CD4-positive, alpha-beta T cell treated with Interferon gamma for 1 hour (primary cell): ENCODE measurements at places on chromosomes 3 and 15.

GRCh38 chr15:63836579-63836978, 2.8 kb upstream of the HERC1 start:
- DNase-seq = no peak

DNA sequence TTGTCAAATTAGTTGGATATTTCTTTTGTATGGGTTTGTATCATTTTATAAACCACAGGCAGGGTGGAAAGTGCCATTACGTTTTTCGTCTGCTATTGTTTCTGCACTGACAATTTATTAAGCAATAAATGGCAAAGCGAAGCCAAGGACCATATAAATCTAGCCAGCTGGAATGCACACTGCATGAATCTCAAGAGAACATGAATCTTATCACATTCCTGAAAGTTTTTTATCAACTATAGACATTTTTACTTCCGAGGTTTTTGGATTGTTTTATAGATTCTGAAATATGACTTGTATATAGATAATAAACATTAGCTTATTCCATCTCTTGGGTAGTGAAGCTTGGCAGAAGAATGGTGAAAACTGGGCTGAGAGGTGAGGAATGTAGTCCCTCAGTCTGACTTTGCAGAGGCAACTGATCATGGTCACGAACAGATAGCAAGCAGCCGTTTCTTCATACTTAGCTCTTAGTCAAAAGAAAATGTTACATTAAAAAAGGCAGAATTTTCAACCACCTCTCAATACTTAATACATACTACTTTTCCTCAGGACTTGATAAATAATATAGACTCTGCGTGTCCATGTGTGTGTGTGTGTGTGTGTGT, 102.7 kb downstream of the OSBPL10 start:
- DNase-seq = no peak

DNA sequence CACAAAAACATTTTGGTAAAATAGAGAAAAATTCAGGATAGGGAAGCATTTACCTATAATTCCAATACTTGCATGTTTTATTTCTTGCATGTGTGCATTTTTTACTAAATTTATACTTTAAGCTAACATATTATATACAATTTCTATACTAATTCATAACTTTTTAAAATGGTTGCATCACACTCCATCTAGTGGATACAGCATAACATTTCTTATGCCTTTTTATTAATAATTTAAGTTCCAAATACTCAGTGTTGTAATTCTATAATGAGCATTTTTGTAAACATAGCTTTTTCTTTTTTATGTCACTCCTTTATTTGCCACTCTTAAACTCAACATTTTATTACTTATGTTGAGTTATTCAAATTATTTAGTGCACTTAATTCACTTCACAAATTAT, 477.7 kb downstream of the ZBBX start:
- no peak for DNase-seq

- DNase-seq = no peak
Observed at GRCh38 chr3:116579840-116580239, 129.7 kb upstream of the TUSC7 start.

DNA sequence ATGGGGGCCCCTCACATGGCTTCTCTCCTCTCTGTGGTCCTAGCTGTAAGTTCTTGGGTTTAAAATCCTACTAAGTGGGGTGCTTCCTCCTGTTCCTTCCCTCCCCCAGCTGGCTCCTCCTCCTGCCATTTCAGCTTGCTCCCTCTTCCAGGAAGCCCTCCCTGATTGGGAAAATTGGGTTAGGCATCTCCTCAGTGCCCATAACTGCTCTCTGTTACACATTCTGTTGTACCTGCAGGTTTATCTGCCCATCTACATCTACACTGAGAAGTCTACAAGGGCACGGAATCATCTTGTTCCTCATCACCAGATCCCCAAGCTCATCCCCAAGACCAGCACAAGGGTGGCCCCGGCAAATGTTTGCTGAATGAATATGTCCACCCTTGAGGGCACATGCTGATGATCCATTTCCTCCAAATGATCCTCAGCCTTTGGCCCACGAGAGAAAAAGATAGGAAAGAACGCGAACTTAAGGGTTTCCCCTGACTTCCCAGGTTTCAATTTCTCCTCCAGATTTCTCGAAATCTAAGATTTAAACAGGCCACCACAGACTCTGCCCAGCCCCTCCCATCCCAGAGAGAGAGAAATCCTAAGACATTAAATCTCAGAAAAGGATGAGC, 3.9 kb downstream of the SEMA7A start:
- DNase-seq = no peak

- no peak for DNase-seq
Observed at GRCh38 chr15:45228931-45229330, 23.1 kb upstream of the SLC28A2 start.

DNA sequence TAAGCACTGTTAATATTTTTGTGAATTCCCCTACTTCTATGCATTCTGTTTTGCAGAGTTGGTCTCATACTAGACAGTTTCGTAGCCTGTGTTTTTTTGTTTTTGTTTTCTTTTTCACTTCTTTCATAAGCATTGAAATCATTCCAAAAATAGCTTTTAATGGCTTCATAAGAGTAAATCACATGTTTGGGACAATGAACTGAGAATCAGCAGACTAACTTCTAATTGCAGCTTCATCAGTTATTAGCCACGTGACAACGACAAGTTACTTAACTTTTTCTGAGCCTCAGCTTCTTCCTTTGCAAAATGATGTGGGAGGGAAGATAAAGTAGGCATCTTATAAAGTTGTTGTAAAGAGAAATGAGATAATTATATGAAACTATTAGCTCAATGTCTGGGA, 124.8 kb downstream of the LIPC start:
- no peak for DNase-seq

- no peak for DNase-seq
Observed at GRCh38 chr15:50138391-50138790, 19.4 kb upstream of the ATP8B4 start.

DNA sequence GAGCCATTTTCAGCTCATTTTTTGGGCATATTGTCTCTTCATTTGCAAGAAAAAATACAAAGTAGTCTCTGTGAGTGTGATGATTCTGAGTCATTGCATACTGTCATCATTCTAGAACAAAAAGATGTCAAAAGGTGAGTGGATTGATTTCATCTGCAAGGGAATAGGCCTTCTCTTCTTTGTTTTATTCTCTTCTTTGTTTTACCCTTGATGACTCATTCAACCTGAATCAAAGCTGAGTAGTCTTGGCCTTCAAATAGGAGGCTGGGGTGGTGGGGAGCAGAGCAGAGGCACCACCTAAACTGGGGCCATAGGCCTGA, 25.4 kb downstream of the CYP19A1 start:
- DNase-seq = no peak

DNA sequence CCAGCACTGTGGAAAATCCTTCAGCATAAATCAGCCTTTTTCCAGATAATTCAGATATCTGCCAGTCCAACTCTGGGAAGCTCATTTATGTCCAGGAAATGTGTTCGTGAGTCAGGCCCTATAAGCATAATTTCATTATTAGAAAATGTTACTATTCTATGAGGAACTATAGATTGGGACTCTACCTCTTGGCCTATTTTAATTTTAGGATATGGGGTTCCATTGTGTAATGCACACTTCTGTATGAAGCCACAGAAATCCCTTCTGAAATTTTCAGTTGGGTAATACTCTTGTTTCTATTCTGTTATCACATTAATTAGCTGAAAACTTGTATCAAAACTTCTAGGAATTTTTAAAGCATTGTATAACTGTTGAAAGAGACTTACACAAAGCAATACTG, 43.9 kb upstream of the IL12A start:
- DNase-seq = no peak

GRCh38 chr15:83665480-83665879, 11.6 kb downstream of the ADAMTSL3 start:
- DNase-seq = no peak

GRCh38 chr15:57589281-57589680, 2.4 kb upstream of the MYZAP start:
- DNase-seq = no peak

DNA sequence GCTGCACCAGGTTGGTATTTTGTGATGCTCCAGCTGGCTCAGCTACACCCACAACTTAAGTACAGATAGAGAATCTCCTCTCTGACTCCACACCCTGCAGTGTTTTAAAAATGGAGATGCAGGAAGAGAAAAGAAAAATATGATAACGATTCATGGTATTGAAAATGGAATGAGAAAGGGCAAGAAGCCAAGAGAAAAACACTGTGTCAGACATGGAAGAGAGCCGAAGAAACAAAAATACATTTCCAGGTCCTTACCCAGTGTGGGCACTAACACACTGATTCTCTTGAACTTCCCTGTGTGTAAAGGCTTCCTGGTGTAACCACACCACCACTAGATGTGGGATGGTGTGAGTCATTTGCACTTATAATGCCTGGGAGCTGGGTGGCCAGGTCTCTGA, 93.1 kb downstream of the GMPS start:
- no peak for DNase-seq

DNA sequence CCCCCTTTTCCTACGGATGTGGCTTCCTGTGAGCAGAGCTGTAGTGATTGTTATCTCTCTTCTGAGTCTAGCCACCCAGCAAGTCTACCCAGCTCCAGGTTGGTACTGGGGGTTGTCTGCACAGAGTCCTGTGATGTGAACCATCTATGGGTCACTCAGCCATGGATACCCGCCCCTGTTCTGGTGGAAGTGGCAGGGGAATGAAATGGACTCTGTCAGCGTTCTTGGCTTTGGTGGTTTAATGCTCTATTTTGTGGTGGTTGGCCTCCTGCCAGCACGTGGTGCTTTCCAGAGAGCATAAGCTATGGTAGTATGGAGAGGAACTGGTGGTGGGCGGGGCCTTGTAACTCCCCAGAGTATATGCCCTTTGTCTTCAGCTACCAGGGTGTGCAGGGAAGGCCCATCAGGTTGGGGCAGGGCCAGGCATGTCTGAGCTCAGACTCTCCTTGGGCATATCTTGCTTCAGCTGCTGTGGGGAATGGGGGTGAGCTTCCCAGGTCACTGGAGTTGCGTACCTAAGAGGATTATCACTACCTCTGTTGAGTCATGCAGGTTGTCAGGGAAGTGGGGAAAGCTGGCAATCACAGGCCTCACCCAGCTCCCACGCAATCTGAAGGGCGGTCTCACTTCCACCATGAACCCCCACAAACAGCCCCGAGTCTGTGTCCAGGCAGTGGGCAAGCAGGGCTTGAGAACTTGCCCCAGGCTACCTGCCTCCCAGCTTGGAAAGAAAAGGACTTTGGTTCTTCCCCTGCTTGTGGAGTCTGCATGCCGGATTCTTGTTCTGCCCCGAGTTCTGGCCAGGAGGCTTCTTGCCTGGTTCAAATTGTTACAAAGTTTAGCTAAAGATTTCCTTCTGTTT, 9.0 kb upstream of the ADGRG7 start:
- no peak for DNase-seq

GRCh38 chr3:126212620-126213378, 32.4 kb upstream of the ALDH1L1 start:
- no peak for DNase-seq

DNA sequence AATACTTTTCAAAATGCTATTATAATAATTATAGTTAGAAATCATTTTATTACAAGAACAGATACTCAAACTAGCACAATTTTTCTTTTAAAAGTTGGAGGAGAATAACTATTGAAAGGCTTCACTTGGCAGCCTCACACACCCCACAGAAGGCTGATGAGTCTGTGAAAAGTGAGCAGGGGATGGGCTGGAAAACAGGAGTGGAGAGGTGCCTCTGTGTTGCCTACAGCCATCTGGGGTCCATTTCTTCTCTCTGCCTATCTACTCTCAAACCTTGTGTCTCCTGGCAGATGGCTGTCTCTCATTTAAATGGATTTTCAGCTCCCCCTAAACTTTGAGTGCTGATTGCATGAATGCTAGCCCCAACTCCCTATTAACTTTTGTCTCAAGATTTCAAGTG, 230.8 kb downstream of the CLSTN2 start:
- no peak for DNase-seq

DNA sequence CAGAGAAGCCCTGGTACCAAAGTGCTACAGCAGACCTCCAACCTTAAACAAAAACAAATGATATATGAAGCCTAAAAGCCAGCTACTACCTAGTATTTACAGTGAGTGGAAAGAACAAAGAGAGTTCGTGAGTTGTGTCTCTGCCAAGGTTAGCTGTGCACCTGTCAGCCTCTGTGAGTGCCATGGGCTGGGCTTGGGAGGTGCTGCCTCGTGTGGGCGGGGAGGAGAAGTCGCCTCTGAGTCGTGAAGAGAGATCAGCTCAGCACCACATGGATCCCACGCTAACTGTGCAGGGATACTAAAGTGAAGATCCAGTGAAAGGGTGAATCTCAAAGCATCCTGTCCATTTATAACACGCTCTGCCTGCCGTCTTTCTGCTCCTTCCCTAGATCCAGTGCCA, 101.9 kb downstream of the CHDH start:
- DNase-seq = no peak

DNA sequence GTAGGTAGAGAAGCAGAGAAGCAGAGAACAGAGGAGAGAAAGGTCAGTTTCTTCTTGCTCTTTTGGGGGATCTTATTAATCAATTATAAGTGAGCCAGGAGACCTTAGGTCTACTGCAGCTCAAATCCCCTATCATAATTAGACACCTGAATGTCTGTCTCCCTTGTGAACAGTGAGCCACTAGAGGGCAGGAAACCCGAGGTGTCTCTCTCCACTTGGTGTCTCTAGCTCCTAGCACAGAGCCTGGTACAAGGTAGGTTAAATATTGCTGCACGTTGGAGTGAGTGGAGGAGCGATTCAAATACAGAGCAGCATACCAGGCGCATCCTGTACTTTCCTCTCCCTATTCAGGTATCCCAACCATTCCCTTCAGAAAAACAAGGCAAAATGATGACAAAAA, 2.0 kb upstream of the ST8SIA2 start:
- no peak for DNase-seq

- no peak for DNase-seq
Observed at GRCh38 chr3:187739094-187739560, 6.1 kb downstream of the BCL6 start.

DNA sequence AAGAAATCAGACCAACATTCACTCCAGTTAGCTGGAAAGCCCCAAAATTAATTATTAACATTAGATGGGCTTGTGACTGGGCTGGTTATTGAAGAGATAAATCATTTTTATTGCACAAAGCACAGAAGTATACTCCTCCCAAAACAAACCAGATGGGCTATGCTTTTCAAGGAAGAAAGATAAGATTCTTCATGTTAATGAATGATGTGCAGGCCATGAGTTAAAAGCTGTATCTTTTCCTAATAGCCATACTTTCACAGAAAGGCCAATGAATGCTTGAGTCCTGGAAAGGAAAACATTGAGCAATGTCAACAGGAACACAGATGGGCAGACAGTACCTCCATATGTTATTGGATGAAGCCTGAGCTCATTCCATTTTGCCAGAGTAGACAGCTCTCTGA, 55.4 kb downstream of the OCA2 start:
- no peak for DNase-seq
